ENCODE measurements at places on chromosomes 4 and X.

GRCh38 chrX:136061286-136061685, 76.1 kb downstream of the SLC9A6 start:
- no peak for DNase-seq

GRCh38 chrX:23799469-23800065, 16.6 kb downstream of the SAT1 start:
- DNase-seq: no peak

DNA sequence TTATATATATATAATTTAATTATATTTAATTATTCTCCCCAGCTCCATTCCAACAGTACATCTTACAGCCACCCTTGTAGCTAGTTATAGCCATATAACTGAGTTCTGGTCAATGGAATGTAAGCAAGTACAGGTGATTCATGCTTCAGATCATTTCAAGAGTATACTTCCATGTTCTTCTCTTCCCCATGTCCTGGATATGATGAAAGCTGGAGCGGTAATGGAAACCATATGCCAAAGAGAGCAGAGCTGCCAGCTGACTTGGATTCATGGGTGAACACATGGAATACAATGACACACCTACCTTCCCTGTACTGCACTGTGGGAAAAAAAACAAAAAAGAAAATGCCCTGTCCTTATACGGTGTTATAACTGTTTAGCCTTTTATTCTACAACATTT, 17.5 kb upstream of the CORIN start:
- no peak for DNase-seq

DNA sequence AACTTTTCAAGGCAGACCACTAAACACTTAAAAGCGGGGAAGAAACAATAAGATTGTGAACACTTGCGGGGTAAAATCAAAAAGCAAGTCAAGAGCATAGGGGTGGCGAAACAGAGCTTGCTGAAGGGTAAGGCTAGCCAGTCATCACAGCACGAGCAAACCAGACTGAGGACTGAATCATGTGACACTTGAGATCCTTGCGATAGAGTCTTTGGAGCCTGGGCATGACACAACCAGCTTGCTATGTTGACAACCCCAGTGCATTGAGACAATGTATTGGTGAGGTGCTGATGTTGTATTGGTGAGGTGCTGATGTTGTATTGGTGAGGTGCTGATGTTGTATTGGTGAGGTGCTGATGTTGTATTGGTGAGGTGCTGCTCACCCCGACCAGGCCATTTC, 72.3 kb downstream of the SLIT2 start:
- DNase-seq: no peak

- no peak for DNase-seq
Measured at GRCh38 chrX:63785708-63786040, 660 bp upstream of the ARHGEF9 start.

DNA sequence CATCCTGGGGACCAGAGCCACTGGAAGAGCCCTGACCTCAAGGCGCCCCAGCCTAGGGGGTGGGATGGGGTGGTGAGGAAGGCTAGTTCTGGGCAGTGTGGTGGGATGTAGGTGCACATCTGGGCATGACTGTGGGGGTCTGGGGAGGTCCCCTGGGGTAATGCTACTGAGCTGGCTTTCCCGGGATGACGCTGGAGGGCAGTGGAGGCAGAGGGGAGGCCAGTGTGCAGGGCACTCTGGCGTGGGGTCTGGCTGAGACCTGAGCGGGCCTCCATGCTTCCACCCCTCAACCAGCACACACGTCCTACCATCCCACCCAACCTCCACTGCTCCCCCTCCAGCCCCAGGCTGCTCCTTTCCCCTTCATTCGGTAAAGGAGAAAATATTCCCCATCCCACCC, 4.8 kb upstream of the SH3BP2 start:
- DNase-seq: no peak

DNA sequence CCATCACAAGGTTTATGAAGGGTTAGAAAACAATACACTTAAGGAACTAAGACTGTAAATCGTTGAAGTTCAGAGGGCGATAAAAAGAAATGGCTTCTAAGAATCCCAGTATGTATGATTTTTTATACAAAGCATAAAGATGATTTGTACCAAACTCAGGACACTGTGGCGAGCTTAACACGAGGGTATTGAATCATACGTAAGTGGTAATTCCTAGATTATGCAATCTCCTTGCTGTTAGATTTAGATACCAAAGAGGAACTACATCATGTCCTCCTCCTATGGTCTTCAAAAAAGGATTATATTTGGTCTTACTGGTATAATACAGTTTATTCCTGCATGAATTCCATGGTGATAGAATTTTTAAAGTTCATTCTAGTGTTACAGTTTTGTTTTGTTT, 23.9 kb downstream of the NFKB1 start:
- peak; percentile 88 for DNase-seq

- DNase-seq: no peak
Measured at GRCh38 chr4:128810331-128810870, 901 bp downstream of the JADE1 start.

DNA sequence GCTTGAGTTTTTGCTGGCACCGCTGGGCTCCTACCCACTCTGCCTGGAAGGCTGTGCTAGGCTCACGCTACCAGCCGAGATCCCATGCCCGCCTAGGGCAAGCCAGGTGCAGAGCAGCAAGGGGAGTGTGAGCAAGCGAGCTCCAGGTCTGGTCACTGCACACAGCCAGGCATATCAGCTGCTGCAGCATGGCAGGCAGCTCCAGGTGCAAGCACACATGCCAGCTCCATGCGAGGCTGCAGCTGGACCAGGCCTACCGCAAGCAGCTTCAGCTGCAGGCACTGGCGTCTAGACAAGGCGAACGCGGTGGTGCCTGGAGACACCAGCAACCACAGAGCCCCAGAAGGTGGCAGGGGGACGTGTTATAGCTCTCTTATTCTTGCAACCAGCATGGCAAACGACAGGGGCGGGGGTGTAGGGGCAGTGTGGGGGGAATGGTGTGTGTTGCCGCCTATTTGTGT, 614.7 kb upstream of the EPHA5 start:
- DNase-seq: no peak

- no peak for DNase-seq
Measured at GRCh38 chr4:110900213-110900769, 277.4 kb upstream of the PITX2 start.

GRCh38 chr4:78532046-78532445, 19.5 kb upstream of the ANXA3 start:
- DNase-seq: no peak

DNA sequence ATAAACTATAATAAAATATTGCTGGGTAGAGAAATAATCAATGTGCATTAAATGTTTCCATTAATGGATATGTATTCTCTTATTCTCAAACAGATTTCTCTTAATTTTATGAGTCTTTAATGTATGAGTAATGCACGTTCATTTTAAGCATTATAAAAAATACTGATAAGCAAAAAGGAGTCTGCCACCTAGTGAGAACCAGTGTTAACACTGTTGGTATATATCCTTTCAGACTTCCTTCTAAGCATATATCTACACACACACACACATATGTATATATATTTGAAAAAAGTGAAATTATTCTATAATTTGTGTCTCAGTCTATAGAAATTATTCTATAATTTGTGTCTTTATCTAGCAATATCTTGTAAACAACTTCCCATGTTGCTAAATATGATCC, 49.9 kb upstream of the MTMR1 start:
- peak; percentile 37 for DNase-seq

DNA sequence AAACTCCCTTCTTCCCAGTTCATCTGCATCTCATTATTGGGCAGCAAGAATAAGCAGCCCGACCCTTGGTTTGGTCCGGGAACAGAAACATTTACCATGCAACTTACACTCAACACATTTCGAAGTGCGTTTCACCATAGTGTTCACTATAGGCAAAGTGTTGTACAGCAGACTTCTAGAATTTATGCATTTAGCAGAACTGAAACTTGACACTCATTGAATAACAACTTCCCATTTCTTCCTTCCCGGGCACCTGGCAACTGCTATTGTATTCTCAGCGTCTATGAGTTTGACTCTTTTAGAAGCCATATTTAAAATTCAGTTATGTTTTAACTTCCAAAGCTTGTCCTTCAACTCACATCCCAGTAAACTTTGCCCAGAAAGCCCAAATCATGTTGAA, 840.6 kb downstream of the NLGN4X start:
- no peak for DNase-seq
